Activated effector memory CD4-positive, alpha-beta T cell treated with anti-CD3 and anti-CD28 coated beads, Interleukin-2, amount 50 U/mL, for 16 hours (primary cell): ENCODE measurements at places on chromosomes 13 and 19.

DNA sequence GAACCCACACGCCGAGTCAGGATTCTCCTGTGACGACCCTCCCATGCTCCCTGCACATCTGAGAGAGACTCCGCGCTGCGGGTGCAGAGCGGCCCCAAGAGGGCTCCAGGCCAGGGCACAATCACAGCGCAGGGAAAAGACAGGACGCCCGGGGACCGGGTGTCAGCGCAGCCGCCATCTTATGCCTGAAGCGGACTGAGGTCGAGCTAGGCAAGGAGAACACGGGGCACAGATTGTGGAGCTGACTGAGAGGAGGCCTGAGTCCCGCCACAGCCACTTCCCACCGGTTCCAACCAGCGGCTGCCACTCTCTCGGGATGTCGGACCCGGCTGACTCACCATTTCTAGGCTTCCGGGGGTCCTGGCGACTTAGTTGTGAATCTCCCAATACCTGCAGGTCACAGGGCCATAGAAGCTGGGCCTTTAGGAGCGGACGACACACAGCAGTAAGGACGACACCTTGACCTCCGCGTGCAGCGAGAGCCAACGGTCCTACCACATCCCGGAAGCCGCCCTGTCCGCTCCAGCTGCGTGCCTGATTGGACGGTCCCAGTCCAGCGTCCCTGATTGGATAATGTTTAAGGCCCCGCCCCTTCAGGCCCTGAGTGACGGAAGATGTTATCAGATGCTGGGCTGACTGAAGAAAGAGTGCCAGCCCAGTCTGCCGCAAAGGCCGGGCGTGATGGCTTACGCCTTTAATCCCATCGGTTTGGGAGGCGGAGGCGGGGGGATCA lies at the start of gene ZNF728:
TSS of gene ZNF728 (minus strand) at position 487 of the 733 bp plus-strand sequence. CDS start at position 341, 146 bp downstream.
- DNase-seq = no peak

GRCh38 chr19:55301459-55302317 lies 17.9 kb downstream of the BRSK1 start:
- peak; percentile 98 for DNase-seq

DNA sequence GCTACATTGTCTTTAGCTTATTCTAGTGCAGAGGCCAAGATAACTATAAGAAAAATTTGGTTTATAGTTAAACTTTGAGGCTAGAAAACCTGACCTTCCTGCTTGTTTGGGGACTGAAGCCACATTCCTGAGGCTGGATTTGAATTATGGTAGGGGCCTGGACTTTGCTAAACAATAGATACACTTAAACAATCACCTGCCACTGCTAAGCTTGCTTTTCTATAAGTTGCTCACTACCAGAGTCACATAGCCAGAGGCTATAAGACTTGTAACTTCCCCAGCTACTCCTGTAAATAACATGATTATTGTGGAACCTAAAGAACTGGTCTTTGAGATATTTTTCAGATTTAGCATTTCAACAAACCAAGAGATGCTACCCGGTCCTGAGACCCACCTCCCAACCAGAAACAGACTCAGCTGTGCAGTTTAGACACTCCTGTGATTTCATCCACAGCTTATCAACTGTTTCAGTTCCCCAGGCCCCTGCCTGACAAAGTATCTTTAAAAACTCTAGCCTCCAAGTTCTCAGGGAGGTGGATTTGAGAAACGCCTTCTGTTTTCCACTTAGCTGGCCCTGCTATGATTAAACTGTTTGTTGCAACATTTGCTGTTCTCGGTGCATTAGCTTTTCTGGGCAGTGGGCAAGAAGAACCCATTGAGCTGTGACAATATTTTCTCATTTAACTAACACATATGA lies 77.7 kb downstream of the MIPEP start:
- DNase-seq = no peak

DNA sequence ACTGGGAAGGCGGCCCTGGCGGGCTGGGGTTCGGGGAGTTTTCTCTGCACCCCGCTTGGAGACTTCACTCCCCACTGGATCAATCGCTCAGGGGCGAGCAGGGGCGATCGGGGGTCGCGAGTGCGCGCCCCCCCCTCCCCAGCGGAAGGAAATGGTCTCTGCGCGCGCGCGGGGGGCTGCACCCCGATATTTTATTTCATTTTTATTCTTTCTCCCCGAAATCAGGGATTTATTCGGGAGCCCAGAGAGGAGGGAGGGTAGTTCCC lies 421 bp downstream of the ARID3A start:
- no peak for DNase-seq

GRCh38 chr13:96993634-96994016 lies 651 bp downstream of the OXGR1 start:
- DNase-seq = no peak

GRCh38 chr13:102035969-102036368 lies 365.9 kb downstream of the FGF14 start:
- no peak for DNase-seq

DNA sequence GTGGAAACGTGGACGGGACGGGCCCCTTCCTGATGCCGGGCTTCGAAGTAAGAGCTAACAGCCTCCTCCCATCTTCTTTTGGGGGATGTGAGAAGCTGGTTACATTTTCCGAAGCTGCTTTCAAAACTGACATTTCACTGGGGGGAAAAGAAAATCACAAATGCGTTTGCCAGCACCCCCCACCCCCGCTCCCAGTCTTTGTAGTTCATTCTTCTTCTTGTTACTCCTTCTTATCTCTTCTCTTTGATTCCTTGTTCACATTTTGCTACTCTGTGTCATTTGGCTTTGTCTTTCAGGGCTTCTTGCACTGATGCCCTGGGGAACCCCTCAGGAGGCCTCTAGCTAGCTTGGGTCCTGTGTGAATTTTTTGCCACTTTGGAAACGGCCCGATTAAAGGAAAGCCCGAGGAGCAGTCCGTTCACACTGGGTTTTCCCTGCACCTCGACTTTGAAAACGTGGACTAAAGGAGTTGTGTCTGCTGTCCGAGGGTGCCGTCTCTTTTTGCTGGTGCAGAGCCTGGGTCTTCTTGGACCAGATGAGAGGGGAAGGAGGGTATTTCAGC lies 1.3 kb downstream of the CARM1 start:
- no peak for DNase-seq

- DNase-seq = no peak
Observed at GRCh38 chr13:75579529-75579928, 29.9 kb downstream of the UCHL3 start.

DNA sequence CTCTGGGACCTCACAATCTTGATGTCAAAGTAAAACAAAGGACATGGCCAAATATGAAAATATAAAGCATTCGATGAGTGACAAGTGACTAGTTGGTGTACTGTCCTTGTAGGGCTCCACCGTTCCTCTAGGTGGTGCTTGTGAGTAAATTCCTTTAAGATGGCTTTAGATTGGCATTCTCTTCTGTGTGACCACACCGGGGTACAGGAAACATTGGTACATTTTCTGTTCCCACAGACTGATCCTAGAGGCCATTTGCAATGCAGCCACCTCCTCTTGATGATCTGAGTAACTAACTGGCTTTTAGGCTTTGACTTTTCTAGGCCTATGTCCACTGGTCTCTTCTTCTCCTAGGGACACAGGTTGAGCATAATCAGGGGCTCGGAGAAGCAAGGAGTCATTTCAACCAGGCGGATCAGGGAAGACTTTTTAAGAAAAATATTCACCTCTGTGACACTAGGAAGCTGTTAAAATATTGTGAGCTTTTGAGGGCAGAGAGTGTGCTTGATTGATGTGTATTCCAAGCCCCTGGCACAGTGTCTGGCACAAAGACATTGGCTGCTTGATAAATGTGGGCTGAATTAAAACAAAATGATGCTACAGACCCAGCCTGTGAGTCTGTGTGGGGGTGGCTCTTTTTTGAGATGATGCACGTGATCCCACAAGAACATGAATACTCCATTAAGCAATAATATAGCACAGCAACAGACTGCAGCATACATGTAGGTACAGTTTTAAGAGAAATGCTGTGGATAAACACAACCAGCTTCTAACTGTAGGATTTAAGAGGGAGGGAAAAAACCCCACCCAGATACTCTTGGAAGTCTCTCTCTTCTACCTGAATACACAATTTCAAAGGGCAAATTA lies 21.0 kb downstream of the EPSTI1 start:
- peak; percentile 72 for DNase-seq

GRCh38 chr19:19461306-19461670 lies 54.1 kb downstream of the TSSK6 start:
- no peak for DNase-seq

- DNase-seq = no peak
Observed at GRCh38 chr13:109389892-109390345, 396.5 kb downstream of the IRS2 start.

GRCh38 chr19:50025794-50026549 lies at the start of gene ZNF473:
Gene ZNF473, plus strand, starts transcription at chr19:50026005. Its CDS starts 5,078 bp downstream, at chr19:50031083.
- DNase-seq = peak; percentile 97

- no peak for DNase-seq
Observed at GRCh38 chr19:31385744-31386143, 36.5 kb upstream of the TSHZ3 start.

DNA sequence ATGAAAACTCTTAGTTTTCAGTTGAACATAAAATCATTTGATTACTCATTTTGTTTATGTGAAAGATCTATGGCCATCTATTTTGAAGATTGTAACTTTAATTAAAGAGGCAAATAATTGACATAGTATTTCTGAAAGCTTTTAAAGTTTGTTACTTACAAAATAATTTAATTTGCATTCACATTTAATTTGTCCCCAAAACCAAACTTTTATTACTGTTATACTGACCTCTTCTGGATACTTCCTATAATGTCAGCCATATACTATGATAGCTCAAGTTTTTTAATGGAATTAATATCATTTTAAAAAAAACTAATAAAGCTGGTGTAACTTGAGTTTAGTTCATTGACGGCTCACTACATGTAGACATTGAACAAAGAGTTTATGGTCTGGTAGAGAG lies 4.9 kb upstream of the SGCG start:
- no peak for DNase-seq

DNA sequence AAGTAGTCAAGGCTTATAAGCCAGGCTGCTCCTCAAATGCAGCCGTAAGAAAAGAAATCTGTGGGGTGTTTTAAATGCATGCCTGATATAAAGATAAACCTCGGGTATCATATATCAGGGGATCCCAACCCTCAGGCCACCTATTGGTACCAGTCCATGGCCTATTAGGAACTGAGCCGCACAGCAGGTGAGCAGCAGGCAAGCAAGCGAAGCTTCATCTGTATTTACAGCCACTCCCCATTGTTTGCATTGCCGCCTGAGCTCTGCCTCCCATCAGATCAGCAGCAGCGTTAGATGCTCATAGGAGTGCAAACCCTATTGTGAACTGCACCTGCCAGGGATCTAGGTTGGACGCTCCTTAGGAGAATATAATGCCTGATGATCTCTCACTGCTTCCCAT lies 233.5 kb upstream of the SERP2 start:
- DNase-seq = no peak

DNA sequence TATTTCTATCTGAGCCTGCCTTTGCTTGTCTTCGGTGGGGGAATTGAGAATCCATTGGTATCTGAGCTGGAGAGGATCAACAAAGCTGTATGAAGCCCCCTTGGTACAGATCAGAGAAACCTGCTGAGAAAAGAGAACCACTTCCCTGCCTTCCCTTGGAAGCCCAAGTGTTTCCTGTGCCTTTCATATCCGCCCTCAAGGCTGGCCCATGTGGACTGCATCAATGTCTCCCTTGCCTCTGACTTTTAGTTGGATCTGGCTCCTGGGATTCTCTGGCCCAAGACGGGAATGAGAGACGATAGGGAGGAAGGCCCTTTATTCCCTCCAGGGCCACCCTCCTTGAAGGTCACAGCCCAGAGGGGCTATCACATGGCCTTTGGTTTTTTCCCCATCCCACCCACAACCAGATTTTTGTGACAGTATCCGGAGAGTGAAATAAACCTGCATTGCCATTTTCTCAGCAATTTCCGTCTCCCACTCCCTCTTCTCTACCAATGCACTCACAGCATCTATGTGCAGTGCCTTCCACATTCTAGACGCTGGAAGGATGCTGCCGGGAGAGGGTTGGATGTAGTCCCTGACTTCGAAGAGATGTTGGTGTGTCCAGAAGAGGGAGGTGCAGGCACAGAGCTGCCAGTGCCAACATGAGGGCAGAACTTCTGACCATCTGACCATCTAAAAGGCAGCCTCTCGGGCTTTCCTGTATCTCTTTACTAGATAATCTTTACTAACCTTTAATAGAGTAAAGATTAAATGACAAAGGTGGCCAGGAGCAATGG lies 63.8 kb downstream of the KCTD15 start:
- DNase-seq = no peak

- no peak for DNase-seq
Observed at GRCh38 chr19:17137417-17137816, 61.8 kb downstream of the MYO9B start.

GRCh38 chr13:33696530-33696929 lies 121.4 kb upstream of the RFC3 start:
- DNase-seq = no peak

DNA sequence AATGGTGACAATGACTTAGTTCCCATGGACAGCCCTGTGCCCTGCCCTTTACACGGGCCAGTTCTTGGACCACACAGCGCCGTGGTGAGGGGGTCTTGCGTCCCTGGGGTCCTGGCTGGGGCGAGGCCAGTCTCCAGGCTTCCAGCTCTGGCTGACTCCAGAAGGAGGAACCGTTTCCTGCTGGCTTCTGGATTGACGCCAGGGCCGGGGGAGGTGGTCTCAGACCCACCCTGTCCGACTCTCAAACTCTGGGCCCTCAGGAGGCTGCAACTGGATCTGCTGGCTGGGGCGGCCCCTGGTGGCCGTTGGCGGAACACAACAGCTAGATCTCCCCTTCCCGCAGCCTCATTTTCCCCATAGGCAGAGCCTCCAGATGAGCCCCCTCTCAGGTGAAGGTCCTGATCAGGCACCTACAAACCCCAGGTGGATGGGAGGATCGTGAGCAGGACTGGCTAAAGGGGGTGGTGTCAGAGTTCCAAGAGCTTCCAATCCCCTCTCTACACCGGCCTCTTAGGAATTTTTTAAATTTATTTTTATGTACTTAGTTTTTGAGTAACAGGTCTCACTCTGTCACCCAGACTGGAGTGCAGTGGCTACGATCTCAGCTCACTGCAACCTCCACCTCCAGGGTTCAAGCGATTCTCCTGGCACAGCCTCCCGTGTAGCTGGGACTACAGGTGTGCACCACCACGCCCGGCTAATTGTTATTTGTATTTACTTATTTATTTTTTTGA lies 8.0 kb downstream of the CCDC194 start:
- peak; percentile 86 for DNase-seq

GRCh38 chr13:29564818-29565217 lies 30.7 kb downstream of the SLC7A1 start:
- no peak for DNase-seq

GRCh38 chr13:112150352-112150751 lies 83.4 kb downstream of the SOX1 start:
- no peak for DNase-seq

- no peak for DNase-seq
Observed at GRCh38 chr13:77860507-77860981, 58.1 kb downstream of the EDNRB start.
